ENCODE measurements at places on chromosomes 16 and 17. TPM values are rescaled to one million over a fixed set of nuclear protein-coding genes. Genes with fewer than 3 reads are reported as not detected.
A peak's percentile ranks its signal among the peaks of the same experiment; 100 is the strongest.

- H3K4me1 ChIP-seq: peaks cover 3% of the 10 kb centered on the region
- H3K4me3 ChIP-seq: peak within 1 kb of the TSS; percentile 67
- peaks cover 45% of the 10 kb centered on the region for H3K27me3 ChIP-seq
- no peaks in the 10 kb centered on the region for H3K36me3 ChIP-seq
- peak; percentile 90 for DNase-seq
Observed at GRCh38 chr17:50532452-50533024, at the start of gene EPN3. TSS of gene EPN3 (plus strand) at chr17:50532735. CDS start at chr17:50536557, 3,822 bp downstream.

Gene GSDMA
- total RNA-seq: not detected

DNA sequence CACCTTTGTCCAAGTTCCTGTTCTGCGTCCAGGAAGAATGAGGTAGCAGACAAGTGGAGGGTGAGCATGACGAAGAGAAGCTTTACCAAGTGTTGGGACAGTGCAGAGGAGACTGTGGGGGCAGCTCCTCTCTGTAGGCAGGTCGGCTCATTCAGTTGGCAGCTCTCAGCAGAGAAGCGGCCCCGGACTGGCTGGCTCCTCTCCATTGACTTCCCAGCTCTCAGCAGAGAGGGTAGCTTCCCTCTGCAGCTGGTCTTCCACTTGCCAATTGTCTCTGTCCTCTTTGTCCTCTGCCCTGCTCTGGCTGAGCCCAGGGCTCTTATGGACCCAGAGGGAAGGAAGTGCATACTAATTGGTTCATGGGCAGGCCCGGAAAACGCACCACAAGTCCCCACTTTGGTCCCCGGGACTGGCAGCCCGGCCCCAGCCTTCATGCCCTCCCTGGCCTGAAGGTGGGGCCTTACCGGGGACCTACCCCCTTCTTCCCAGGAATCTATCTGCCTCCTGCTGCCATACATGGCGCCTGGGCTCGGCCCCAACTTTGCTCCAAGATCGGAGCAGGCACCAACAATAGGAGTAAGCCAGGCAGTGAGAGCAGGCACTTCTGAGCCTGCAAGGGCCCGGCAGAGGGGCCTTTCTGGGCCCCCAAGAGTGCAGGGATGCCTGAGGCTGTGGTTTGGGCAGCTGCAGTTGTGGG is 10.1 kb downstream of the KCTD5 start:
- H3K4me1 ChIP-seq: no peaks in the 10 kb centered on the region
- no peaks in the 10 kb centered on the region for H3K27me3 ChIP-seq
- DNase-seq: no peak
- H3K36me3 ChIP-seq: peaks cover 9% of the 10 kb centered on the region
- no peak overlapping the region for H3K4me3 ChIP-seq

Gene C16orf46
- 1.6 TPM for total RNA-seq

- H3K27ac ChIP-seq: no peak overlapping the region
- DNase-seq: no peak
- H3K4me3 ChIP-seq: no peak overlapping the region
- no peaks in the 10 kb centered on the region for H3K27me3 ChIP-seq
Observed at GRCh38 chr16:53414381-53414780, 19.9 kb upstream of the RBL2 start.

DNA sequence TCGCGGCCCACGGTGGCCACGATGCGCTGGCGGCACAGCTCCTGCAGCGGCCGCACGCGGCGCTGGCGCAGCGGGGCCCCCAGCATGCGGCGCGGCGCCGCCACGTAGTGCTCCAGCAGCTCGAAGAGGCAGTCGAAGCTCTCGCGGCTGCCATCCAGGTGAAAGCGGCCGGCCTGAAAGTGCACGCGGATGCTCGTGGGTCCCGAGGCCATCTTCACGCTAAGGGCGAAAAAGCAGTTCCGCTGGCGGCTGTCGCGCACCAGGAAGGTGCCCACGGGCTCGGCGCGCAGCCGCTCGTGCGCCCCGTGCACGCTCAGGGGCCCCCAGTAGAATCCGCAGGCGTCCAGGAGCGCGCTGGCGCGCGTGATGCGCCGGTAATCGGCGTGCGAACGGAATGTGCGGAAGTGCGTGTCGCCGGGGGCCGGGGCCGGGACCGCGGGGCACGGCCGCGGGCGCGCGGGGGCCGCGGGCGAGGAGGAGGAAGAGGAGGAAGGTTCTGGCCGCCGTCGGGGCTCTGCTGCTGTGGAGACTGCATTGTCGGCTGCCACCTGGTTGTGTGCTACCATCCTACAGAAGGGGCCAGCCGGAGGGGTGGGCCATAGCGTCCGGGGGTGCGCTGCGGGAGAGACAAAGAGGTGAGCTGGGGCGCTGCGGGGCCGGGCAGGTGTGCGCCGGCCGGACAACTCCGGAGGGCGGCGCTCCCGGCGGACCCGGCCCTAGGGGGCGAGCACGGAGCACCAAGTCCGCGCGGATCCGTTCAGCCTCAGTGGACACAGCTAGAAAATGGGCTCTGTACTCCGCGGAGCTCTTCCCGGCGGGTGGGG is 879 bp downstream of the SOCS1 start:
- H3K4me3 ChIP-seq: peak overlapping the region; percentile 77
- no peaks in the 10 kb centered on the region for H3K27me3 ChIP-seq
- H3K4me1 ChIP-seq: no peaks in the 10 kb centered on the region
- no peaks in the 10 kb centered on the region for H3K36me3 ChIP-seq

DNA sequence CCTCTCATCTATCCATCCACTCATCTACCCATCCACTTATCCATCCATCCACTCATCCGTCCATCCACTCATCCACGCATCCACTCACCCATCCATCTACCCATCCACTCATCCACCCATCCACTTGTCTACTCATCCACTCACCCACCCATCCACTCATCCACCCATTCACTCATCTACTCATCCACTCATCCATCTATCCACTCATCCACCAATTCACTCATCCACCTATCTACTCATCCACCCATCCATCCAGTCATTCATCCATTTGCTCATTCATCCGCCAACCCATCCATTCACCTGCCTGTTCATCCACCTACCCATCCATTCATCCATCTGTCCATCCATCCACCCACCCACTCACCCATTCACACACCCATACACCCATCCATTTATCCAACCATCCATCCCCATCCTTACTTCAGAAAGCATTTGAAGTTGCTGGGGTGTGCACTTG is 329.6 kb downstream of the SEC14L1 start:
- peak overlapping the region; percentile 95 for H3K27ac ChIP-seq
- H3K4me1 ChIP-seq: peaks cover 29% of the 10 kb centered on the region
- DNase-seq: no peak
- no peaks in the 10 kb centered on the region for H3K27me3 ChIP-seq

Gene PYDC1
- not detected for total RNA-seq

DNA sequence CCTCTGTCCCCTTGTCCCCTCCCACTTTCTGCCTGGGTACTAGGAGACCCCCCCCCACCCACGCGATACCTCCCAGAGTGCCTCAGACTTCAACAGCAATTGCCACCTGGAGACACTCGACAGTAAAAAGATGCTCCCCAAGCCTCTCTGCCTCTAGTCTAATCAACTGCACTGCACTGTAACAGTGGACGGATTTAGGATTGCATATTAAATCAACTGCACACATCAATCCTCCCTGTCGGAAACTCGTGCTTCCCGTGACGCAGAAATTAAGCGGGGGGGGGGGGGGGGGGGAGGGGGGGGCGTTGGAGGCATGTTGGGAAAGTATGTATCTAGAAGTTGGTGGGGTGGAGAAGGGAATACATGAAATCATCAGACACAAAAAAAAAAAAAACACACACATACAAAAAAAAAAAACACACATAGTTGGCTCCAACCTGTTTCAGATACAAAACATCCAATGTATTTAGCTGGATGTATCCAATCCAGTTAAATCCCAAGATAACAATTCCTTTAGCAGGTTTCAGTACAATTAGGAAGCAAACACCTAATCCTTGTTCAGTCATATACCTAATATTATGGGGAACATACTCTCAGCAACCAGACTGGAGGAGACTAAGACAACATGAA is 29.7 kb downstream of the FAM222B start:
- H3K4me3 ChIP-seq: peak overlapping the region; percentile 98
- DNase-seq: no peak
- no peaks in the 10 kb centered on the region for H3K36me3 ChIP-seq
- H3K27me3 ChIP-seq: no peaks in the 10 kb centered on the region
